ENCODE measurements at places on chromosomes 16 and 17. TPM values are rescaled to one million over a fixed set of nuclear protein-coding genes. Genes with fewer than 3 reads are reported as not detected.

PDILT gene
- not detected for total RNA-seq

TBC1D3D gene
- not detected for total RNA-seq

CHD9NB gene
- total RNA-seq: 12.3 TPM

NPIPB12 gene
- total RNA-seq: 11.8 TPM

AGRP gene
- not detected for total RNA-seq

DLX4 gene
- 1.7 TPM for total RNA-seq

TMEM88 gene
- 1.7 TPM for total RNA-seq

SOCS7 gene
- total RNA-seq: 16.4 TPM

NDUFAB1 gene
- total RNA-seq: 122 TPM

GRCh38 chr16:56607109-56607618 lies 1.2 kb upstream of the MT2A start:
- peak; percentile 61 for DNase-seq

- no peak for DNase-seq
Measured at GRCh38 chr16:4202615-4203345, 39.1 kb downstream of the SRL start.

GRCh38 chr17:32583053-32583452 lies 96.3 kb downstream of the CDK5R1 start:
- no peak for DNase-seq

DNA sequence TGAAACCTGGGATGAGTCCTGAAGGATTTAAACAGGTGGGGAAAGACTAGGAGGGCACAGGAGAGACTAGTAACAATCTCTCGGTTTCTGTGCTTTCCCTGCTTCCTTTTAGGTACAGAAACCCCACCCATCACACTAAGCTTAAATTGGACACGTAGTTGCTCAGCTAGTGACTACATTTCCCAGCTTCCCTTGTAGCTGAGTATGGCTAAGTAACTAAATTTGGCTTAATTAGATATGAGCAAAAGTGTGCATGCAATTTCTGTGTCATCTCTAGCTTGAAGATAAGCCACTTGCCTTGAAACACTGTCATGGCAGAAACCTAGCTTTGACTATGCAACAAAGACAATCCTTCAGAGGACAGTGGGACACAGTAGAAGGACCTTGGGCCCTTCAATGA lies 36.5 kb downstream of the CACNG1 start:
- no peak for DNase-seq

DNA sequence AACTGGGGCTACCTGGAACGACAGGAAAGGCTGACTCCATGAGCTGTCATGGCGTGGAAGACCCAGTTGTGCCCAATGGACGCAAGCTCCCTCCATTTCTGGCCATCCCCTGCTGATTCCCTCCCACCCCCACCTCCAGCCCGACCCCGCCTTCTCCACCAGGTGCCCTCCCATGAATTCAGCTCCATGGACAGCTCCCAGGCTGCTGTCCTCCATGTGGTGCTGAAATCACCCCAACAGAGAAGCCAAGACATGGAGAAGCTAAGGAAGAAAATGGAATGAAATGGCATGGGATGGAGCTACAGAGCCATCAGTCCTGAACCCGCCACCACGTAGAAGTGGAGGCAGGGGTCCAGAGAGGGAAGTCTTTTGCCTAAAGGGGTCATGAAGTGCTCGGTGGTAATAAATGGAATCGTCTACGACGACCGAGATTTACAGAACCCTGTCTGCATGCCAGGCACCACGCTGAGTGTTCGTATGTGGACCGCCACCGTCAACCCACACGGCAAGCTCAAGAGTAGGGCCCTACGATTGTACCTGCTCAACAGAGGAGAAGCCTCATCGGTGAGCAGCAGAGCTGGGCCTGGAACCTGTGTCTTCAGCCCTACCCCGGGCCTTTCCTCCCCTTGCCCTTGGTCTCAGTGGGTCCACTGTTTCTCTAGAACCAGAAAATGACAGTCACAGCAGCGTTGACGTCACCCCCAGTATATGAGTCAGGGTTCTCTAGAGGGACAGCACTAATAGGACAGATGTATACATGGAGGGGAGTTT lies 9.3 kb upstream of the ZC3H18 start:
- DNase-seq: peak; percentile 35

DNA sequence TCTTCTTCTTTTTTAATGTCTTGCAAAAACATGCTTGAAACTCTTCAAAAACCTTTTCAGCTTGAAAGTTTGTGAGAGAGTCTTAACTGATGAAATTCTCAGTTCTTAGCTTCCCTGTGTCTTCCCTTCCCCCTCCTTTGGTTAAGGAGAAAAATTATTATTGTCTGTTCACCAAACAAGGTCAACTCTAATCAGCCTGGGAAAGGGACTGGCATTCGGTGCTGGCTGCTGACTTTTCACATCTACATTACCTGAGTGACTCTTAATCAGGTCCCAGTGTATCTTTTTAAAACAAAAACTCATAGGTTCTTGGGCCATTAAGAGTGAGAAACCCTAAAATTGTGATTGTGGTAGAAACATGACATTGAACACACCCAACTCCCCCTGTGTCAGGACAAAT lies 39.1 kb upstream of the AXIN2 start:
- DNase-seq: no peak

GRCh38 chr17:42685831-42686230 lies 3.5 kb downstream of the CNTNAP1 start:
- no peak for DNase-seq

DNA sequence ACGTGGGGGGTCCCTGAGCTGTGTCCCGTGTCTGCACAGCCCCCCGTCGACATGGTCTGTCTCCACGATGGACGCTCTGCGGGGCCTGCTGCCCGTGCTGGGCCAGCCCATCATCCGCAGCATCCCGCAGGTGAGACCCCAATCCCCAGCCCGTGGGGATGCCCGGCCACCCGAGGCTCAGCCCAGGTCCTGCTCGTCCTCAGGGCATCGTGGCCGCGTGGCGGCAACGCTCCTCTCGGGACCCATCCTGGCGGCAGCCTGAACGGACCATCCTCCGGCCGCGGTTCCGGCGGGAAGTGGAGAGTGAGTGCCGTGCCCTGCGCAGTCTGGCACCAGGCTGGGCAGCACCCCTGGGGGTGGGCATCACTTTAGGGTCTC lies 4.9 kb downstream of the MSLN start:
- DNase-seq: no peak

- no peak for DNase-seq
Measured at GRCh38 chr17:59428916-59429485, 97.5 kb downstream of the YPEL2 start.

GRCh38 chr16:73306901-73307413 lies 259.0 kb upstream of the ZFHX3 start:
- no peak for DNase-seq

GRCh38 chr16:73019457-73020362 lies 28.2 kb downstream of the ZFHX3 start:
- DNase-seq: peak; percentile 83

- DNase-seq: no peak
Measured at GRCh38 chr17:76690596-76691280, 20.0 kb downstream of the MXRA7 start.

GRCh38 chr17:79019261-79019631 lies 4.7 kb upstream of the C1QTNF1 start:
- no peak for DNase-seq

GRCh38 chr17:78019367-78019975 lies 61.0 kb downstream of the TNRC6C start:
- peak; percentile 48 for DNase-seq

GRCh38 chr17:31609996-31610910 lies 218.8 kb downstream of the RAB11FIP4 start:
- DNase-seq: no peak

- no peak for DNase-seq
Measured at GRCh38 chr16:23909792-23910418, 74.1 kb downstream of the PRKCB start.

DNA sequence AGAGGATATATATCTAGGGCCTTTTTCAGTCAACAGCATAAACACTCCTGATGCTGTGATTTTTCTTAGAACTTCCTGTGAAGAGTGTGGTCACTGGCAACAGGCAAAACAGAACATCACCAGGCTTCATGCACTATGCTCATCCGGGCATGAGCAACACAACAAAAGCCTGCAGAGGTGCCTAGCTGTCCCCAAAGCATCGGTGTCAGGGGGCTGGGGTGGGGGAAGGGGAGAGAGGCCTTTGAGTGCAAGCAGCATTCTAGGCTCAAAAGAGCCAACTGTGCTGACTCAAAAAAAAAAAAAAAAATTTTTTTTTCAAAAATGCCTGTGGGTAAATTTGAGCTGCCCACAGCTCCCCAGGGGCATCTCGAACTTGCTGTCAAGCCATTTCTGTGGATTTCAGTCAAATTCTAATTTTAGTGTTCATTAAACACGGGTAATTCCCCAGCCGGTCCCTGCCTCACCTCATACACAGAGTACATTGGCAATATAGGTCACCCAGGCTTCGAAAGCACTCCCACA lies 194.6 kb upstream of the DYNLRB2 start:
- DNase-seq: no peak

GRCh38 chr17:15109608-15110007 lies 155.5 kb downstream of the PMP22 start:
- no peak for DNase-seq

GRCh38 chr17:28385037-28385400 lies 13.5 kb downstream of the SARM1 start:
- no peak for DNase-seq

DNA sequence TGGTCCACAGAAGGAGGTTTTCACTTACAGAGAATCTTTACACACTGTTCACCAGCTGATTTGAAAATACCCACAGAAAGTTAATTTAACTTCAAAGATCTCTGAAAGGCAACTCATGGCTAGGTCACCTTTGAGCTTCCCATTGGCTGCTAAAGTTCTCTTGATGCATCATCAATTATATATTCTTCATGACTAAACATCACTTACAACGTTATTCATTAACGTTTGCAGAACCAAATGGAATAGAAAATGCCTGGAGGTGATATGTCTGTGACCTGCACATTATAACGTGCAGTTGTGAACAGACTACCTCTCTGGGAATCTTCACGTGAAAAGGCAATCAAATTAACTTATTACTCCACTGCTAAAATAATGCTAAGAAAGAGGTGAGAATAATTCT lies 238.5 kb downstream of the ZFHX3 start:
- DNase-seq: no peak
